ENCODE measurements at places on chromosomes 6 and 20.

DNA sequence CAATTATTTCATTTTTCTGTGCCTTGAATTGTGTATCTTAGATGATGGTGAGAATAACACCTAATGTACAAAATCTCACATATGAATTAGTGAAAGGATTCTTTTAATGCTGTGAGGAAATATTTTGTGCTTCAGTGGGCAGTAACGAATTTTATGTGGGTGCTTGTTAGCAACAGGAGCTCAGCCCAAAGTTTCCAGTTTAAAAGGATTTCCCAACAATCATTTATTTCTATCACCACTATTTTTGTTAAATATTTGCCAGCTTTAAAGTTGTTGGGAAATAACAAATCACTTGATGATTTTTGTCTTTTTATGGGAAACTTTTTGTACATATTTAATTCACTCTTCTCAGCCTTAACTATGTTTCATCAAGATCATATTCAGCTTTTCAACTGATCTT lies 111.8 kb downstream of the QKI start:
- no peak for DNase-seq

DNA sequence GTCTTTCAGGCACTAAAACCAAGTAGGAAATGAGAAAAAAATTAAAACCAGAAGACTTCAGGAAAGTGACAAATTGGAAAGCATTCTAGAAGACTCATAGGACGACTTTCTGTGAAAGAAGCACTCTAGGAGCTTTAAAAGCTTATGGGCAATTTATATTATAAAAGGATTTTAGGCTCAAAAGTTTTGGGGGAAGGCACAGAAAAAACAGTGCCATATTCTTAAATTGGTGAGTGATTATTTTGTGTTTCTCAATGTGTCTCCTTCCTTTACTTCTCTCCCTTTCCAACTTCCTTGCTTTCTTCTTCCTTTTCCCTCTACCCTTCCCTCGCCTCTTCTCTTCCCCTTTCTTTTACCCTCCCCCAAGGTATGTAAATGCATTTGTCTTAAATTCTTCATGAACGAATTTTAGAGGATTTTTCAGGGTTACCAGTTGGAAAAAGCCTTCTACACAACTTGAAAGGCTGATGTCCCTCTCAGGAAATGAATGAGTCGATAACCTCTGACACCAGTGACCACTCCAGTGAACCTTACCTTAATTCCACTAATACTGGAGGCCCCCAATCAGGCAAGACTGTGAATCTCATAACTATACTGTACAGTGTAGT lies 2.6 kb upstream of the LIN28B start:
- no peak for DNase-seq

DNA sequence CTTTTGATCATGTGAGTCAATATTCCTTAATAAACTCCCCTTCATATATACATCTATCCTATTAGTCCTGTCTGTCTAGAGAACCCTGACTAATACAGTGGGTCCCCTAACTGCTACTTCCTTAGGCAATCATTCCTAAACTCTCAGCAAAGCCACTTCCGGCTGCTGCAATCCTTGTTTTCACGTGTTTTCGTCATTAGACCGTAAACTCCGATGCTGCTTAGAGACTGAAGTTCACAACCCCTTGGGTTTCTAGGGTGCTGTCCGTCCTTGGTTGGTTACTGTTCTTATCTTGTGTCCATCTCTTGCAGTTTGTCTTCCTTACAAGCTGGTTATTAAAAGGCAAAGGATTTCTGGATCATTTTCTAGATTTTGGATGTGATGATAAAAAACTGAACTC lies 106.4 kb downstream of the GMPR start:
- DNase-seq, result no peak

DNA sequence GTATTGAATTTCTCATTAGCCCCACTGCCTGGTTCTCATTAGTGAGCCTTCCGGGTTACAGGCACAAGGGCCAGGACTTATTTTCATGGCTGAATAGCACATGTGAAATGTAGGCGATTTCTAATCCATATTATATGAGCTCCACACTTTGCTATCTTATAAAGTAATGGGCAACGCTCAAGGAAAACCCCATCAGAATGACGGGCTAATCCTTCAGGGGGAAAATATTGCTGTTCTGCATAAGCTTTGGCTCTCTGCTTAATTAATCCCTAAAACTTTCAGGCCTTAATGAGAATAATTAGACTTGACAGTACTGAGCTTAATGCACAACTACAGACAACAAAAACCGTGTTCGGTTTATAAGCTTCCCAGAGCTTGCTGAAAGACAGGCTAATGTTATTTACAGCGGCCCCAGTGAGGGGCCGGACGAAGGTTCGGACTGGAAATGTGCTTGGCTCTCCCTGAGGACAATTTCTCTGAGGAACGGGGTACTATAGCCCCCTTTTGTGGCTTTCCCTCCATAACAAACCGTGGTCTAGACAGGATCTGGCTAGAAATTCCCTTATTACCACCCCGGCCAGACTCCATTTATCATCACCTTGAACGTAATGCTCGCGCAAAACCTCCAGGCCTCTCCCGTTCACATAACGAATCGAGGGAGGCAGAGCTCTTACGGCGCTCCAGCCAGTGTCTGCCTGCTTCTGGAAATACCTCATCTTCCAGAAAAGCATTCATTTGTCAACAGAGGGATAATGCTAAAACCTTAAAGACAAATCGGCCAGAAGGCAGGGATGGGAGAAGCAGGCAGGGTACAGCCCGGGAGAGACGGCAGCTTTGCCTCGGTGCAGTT lies 164.5 kb downstream of the CD83 start:
- DNase-seq, result no peak

- no peak for DNase-seq
Measured at GRCh38 chr6:115740907-115741306, 319.8 kb downstream of the FRK start.

- DNase-seq, result no peak
Measured at GRCh38 chr20:18267815-18268214, 20.5 kb upstream of the ZNF133 start.

GRCh38 chr20:53819973-53820451 lies 226.4 kb upstream of the ZNF217 start:
- DNase-seq, result no peak

DNA sequence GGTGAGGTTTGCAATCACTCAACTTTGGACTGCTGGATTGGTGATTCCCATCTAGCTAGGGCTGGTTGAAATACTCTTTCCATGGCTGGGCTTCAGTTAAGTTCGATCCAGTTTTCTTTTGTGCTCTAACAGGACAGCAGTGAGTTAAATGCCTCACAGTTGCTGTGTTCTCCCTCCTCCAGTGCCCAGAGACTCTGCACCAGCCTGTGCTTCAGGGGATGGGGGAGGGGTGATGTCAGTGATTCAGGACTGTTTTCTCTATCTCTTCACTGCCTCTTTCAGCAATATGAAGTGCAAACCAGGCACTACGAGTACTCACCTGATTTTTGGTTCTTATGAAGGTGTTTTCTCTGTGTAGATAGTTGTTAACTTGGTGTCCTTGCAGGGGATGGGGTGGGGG lies 88.2 kb upstream of the FAM83B start:
- no peak for DNase-seq

DNA sequence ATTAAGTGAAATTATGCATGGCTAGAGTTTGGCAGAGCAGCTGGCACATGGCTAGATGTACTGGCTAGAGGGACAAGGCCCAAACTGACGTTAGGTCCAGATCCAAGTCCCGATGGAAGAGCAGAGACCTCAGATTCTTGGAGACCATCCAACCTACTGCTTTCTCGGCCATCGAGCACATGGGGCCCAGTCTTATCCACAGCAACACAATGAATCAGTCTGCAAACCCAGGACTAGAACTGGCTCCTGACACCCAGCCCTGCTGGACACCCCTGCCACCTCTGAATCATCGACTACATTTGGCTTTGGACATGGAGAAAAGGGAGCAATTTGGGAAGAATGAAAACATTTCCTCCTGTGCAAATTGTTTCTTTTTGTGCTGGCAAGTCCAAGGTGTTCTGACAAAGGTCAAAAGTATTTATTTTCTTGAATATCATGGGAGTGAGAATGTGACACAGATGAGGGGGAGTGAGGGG lies 23.9 kb upstream of the YWHAB start:
- no peak for DNase-seq

- peak; percentile 82 for DNase-seq
Measured at GRCh38 chr20:2292416-2293110, 3.2 kb upstream of the TGM3 start.

- no peak for DNase-seq
Measured at GRCh38 chr6:74642101-74642500, 563.8 kb downstream of the COL12A1 start.

- DNase-seq, result no peak
Measured at GRCh38 chr6:95576218-95576997, 927 bp upstream of the MANEA start.

Data from SIG-M5 (cell line).